ENCODE measurements at places on chromosomes 2 and 18. TPM values are rescaled to one million over a fixed set of nuclear protein-coding genes. Genes with fewer than 3 reads are reported as not detected.

PIGN gene
- total RNA-seq: 42.9 TPM

GRCh38 chr2:203820969-203821368, 46.6 kb upstream of the CTLA4 start:
- H3K36me3 ChIP-seq: no peaks in the 10 kb centered on the region
- DNase-seq: no peak
- H3K27ac ChIP-seq: no peak overlapping the region
- no peak overlapping the region for H3K4me3 ChIP-seq

DNA sequence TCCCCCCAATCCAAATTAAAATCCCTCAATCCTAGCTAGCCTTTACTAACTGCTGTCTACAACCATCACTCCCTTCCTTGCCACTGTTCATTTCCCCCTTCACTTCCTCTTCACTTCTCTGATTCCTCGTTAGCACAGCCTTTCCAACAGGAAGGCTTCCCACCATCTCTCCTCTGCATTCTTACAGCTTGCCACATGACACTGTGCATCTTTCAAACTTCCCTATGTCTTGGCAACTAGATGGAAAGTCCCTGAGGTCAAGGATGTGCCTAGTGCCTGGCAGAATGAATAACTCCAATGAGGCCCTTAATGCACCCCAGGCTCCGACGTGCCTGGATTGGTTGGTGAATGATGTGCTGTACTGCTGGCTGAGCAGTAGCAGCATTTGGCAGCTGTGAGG, 15.2 kb downstream of the SAP130 start:
- no peaks in the 10 kb centered on the region for H3K27me3 ChIP-seq
- no peak overlapping the region for H3K27ac ChIP-seq
- no peaks in the 10 kb centered on the region for H3K4me1 ChIP-seq
- H3K36me3 ChIP-seq: peaks cover 4% of the 10 kb centered on the region
- H3K4me3 ChIP-seq: no peak overlapping the region

- no peak for DNase-seq
- H3K4me1 ChIP-seq: no peaks in the 10 kb centered on the region
- no peak overlapping the region for H3K27ac ChIP-seq
- no peak overlapping the region for H3K4me3 ChIP-seq
Measured at GRCh38 chr2:163681745-163682144, 54.1 kb downstream of the FIGN start.

DNA sequence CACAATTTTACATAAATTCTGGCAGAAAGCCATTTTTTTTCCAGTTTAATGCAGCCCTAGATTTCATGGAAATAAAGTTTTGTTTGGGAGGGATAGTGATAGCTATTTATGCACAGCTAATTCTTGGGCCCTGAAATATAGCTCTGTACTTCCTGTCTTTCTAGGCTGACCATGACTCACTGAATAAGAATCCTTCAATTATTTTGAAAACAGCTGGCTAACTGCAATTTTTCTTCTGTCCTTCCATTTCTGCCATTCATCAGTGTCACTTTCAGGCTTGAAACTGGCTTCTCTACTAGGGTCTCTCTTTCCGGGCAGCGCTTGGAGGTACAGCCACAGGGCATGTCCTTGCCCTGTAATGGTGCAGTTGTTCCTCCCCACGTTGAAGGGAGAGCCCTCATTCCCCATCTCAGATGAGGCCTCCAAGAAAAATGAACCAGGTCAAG, 97.1 kb upstream of the TMEM178A start:
- no peak overlapping the region for H3K4me3 ChIP-seq
- no peaks in the 10 kb centered on the region for H3K27me3 ChIP-seq
- peaks cover 20% of the 10 kb centered on the region for H3K4me1 ChIP-seq

DNA sequence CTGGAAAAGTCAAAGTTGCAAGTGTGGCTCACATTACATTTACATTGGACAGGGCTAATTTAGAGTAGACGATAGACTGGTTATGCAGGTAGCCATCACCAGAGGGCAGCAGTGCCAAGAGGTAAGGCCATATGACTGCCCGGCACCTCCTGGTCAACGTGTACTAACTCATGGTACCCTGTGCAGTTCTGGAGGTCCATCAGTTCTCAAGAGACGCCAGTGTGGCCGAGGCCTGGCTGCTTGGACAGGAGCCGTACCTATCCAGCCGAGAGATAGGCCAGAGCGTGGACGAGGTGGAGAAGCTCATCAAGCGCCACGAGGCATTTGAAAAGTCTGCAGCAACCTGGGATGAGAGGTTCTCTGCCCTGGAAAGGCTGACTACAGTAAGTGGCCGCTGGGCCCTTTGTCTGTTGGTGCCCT, 65.8 kb upstream of the EML6 start:
- H3K27ac ChIP-seq: peak overlapping the region; percentile 42
- DNase-seq: peak; percentile 60
- H3K36me3 ChIP-seq: peaks cover 4% of the 10 kb centered on the region
- no peaks in the 10 kb centered on the region for H3K27me3 ChIP-seq
- peaks cover 2% of the 10 kb centered on the region for H3K4me1 ChIP-seq
- H3K4me3 ChIP-seq: no peak overlapping the region

TACR1 gene
- total RNA-seq: 0.28 TPM

DNA sequence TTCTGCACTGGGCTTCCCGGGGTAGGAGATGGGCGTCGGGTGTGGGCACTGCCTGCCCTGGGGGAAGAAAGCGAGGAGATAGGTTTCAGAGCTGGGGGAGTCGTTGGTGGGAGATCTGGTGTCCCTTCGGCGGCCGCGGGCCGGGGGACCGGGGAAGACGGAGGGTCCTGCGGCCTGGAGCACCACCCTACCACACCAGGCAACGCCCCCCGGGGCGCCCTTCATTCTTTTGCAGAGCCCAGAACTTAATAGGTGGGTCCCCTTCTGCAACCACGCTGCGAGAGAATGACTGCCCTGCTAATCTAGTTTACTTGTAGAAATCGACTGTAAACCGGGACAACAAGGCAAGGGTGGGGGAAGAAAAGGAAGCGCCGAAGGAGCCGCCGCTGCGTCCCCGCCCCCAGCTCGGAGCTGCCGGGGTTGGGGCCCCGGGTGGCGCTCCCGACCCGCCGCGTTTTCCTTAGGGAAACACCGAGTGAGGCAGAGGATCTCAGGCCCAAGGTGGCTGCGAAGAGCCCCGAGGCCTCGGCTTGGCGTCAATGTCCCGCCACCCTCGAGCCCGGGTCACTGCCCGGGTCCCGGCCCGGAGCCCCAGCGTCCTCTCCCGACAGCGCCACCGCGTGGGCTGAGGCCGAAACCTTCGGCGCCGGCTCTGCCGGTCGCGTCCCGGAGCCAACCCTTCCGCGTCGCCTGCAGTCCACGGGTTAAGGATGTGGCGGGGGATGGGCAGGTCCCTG, 5.4 kb upstream of the SATB2 start:
- no peak overlapping the region for H3K27ac ChIP-seq
- H3K36me3 ChIP-seq: no peaks in the 10 kb centered on the region
- peak overlapping the region; percentile 52 for H3K4me3 ChIP-seq

PROKR1 gene
- not detected for total RNA-seq

GRCh38 chr2:70895249-70895648, 40.5 kb upstream of the ATP6V1B1 start:
- H3K4me3 ChIP-seq: no peak overlapping the region
- no peaks in the 10 kb centered on the region for H3K36me3 ChIP-seq
- H3K27ac ChIP-seq: no peak overlapping the region
- peaks cover 100% of the 10 kb centered on the region for H3K27me3 ChIP-seq

GRCh38 chr2:25309402-25309801, 32.3 kb downstream of the DNMT3A start:
- H3K27ac ChIP-seq: no peak overlapping the region
- H3K36me3 ChIP-seq: no peaks in the 10 kb centered on the region
- peaks cover 8% of the 10 kb centered on the region for H3K4me1 ChIP-seq
- DNase-seq: peak; percentile 58
- no peak overlapping the region for H3K4me3 ChIP-seq

ZNF892 gene
- 3.7 TPM for total RNA-seq

DNA sequence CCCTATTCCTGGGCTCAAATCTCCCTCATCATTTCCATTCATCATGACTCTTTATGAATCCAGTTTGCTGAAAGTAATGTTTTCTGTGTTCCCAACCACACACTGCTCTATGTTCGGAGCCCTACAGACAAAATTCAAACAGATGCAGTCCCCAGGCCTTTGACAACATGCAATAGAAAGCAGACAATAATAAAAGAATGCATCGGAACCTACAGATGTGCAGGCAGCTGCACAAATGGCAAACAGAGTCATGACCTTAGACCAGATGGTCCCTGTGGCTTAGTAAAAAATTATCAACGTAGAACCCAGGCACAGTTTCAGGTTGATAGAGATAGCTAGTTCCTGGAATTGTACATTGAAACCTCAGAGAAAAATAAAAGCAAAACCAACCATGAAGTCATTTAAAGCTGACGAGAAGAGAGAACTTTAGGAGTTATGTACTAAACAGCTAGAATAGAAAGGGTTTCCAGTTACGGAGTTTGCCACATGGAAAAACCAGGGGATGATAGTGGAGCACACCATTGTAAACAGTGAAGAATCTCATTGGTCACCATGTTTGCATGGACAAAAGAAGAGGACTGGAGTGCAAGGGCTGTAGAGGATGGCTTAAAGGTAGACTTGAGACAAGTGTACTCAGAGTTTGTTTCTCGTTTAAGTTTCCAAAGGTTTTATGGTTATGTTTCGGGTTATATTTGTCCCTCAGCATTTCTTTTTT, 23.2 kb upstream of the ACVR1 start:
- no peak overlapping the region for H3K4me3 ChIP-seq
- H3K27me3 ChIP-seq: no peaks in the 10 kb centered on the region
- no peak for DNase-seq
- peaks cover 6% of the 10 kb centered on the region for H3K4me1 ChIP-seq
- H3K27ac ChIP-seq: no peak overlapping the region

DNA sequence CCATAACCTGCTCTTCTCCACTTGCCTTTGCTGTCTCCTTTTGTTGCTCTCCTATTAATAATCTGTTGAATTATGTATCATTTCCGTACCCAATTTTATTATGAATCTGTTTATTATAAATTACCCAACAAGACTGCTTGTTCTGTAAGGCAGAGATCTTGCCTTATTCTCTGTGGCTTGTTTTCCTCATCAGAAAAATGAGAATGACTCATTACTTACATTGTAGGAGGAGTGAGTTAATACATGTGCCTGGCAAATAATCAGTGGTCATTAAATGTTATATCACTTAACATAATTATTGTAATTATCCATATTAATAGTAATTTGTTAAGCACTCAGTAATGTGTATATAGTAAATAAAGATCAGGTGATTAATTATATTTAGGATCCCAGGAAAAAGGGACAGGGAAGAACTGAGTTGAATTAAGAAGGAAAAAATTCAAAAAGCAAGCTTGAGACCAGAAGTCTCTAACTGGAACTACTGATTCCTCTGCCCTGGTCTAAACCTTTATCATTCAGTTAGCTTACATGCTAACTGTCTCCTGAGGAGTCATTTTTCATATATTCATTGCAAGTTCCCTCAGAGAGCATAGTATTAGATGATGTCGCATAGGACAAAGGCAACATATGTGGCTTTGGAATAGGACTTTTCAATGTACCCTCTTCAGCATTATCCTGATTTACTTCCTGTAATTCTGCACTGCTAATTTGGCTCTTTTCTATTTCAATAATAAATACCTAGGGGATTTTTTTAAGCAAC, 335.7 kb downstream of the GALNT13 start:
- no peak for DNase-seq
- H3K27ac ChIP-seq: no peak overlapping the region
- H3K4me3 ChIP-seq: no peak overlapping the region
- no peaks in the 10 kb centered on the region for H3K36me3 ChIP-seq
- H3K4me1 ChIP-seq: no peaks in the 10 kb centered on the region

GRCh38 chr2:164935118-164936101, 19.9 kb downstream of the SLC38A11 start:
- H3K27ac ChIP-seq: no peak overlapping the region
- H3K4me3 ChIP-seq: no peak overlapping the region

APOB gene
- total RNA-seq: 804 TPM
